ENCODE measurements at places on chromosomes 1 and 21. TPM values are rescaled to one million over a fixed set of nuclear protein-coding genes. Genes with fewer than 3 reads are reported as not detected.
A peak's percentile ranks its signal among the peaks of the same experiment; 100 is the strongest.

DNA sequence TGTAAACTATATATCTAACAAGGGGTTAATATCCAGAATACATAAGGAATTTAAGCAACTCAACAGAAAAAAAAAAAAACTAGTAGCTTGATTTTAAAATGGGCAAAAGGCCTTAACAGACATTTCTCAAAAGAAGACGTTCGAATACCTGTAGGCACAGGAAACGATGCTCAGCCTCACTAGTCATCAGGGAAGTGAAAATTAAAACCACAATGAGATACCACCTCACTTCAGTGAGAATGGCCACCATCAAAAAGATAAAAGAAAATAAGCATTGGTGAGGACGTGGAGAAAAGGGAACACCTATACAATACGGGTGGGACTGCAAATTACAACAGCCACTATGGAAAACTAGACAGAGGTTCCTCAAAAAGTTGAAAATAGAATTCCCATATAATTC, 37.3 kb downstream of the NPHP4 start:
- H3K27me3 ChIP-seq, result no peaks in the 10 kb centered on the region
- H3K36me3 ChIP-seq, result peaks cover 24% of the 10 kb centered on the region
- no peak overlapping the region for H3K27ac ChIP-seq
- no peaks in the 10 kb centered on the region for H3K4me1 ChIP-seq

GRCh38 chr1:44862829-44863401, 19.9 kb upstream of the PTCH2 start:
- H3K27me3 ChIP-seq, result no peaks in the 10 kb centered on the region
- H3K36me3 ChIP-seq, result peaks cover 4% of the 10 kb centered on the region
- no peak overlapping the region for H3K4me3 ChIP-seq
- no peaks in the 10 kb centered on the region for H3K4me1 ChIP-seq

The LYPD8 gene
- not detected for total RNA-seq

The LRRC53 gene
- total RNA-seq, result not detected

- H3K27ac ChIP-seq, result no peak overlapping the region
- H3K27me3 ChIP-seq, result no peaks in the 10 kb centered on the region
- no peak overlapping the region for H3K4me3 ChIP-seq
- no peak for DNase-seq
These were observed 83.8 kb downstream of the RHOU start for GRCh38 chr1:228818928-228819630.

DNA sequence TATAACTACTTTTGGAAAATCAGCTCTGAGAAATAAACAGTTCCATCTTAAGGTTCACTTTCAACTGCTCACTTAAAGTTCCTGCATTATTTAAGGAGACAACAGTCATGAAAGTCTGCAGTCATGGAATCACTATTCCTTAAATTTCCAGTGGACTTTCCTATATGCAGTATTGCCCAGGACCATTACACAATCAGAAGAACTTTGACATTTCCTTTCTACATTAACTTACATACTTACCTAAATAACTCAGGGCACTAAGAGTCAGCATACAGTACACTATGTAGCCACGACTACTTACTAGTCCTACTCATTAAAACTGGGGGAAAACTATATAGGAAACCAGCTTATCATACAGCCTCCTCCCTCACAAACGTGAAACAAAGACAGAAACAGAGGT, 220.1 kb downstream of the SLC45A1 start:
- H3K4me3 ChIP-seq, result no peak overlapping the region
- H3K4me1 ChIP-seq, result peaks cover 22% of the 10 kb centered on the region
- H3K36me3 ChIP-seq, result peaks cover 27% of the 10 kb centered on the region
- no peaks in the 10 kb centered on the region for H3K27me3 ChIP-seq
- DNase-seq, result no peak

DNA sequence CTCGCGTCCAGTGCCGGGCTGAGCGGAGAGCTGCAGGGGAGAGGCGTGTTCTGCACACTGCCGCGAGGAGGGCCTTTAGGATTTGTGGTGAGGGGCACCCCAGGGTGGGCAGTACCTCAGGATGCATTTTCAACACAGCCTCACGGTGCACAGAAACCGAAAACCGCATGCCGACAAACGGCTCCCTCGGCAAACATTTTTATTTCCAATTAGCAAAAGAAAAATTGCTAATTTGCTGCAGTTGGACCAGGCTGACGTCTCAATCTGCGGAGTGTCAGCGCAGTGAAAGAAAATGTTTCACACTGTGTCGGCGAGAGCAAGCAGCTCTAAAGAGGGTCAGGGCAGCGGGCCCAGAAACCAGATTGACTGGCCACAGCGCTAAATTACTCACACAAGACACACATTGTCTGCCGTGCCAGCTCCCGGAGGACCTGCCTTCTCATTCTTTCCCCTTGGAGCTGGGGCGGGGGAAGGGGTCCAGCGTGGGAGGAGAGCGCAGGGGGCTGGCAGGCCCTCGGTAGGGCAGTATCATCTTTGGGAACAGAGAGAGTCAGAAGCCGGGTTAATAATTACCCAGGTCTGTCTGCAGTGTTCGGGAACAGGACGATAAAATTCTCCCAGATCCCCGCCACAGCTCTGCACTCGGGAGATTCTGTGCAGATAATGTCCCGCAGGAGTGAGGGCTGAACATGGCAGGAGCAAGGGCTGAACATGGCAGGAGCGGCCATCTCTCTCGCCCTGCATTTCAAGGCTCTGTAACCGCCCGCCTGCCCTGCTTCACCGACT, 150.2 kb downstream of the PRDM16 start:
- H3K4me3 ChIP-seq, result peak overlapping the region; percentile 38
- H3K27ac ChIP-seq, result peak overlapping the region; percentile 89
- peaks cover 1% of the 10 kb centered on the region for H3K36me3 ChIP-seq
- H3K27me3 ChIP-seq, result no peaks in the 10 kb centered on the region
- peaks cover 66% of the 10 kb centered on the region for H3K4me1 ChIP-seq

DNA sequence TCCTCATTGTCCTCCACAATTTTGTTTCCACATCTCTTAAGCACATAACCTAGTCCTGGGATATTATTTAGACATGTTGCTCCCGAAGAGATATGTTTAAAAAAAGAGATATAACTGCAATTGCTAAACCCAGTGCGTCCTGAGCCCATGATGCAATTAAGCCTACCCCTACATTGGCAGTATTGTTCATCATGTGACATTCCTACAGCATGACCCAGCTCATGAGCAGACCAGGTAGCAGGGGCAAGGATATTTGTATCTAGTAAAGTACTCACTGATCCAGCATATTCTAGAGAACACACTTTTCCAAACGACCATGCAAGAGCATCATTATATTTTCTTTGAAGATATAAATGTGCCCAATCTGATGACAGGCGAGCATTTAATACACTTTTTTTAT, 1.2 kb downstream of the ADAM30 start:
- H3K4me1 ChIP-seq, result peaks cover 28% of the 10 kb centered on the region
- peak overlapping the region; percentile 1 for H3K4me3 ChIP-seq
- peaks cover 1% of the 10 kb centered on the region for H3K36me3 ChIP-seq
- DNase-seq, result no peak
- H3K27me3 ChIP-seq, result no peaks in the 10 kb centered on the region
- peak overlapping the region; percentile 6 for H3K27ac ChIP-seq

The RRAGC gene
- total RNA-seq, result 19.7 TPM

DNA sequence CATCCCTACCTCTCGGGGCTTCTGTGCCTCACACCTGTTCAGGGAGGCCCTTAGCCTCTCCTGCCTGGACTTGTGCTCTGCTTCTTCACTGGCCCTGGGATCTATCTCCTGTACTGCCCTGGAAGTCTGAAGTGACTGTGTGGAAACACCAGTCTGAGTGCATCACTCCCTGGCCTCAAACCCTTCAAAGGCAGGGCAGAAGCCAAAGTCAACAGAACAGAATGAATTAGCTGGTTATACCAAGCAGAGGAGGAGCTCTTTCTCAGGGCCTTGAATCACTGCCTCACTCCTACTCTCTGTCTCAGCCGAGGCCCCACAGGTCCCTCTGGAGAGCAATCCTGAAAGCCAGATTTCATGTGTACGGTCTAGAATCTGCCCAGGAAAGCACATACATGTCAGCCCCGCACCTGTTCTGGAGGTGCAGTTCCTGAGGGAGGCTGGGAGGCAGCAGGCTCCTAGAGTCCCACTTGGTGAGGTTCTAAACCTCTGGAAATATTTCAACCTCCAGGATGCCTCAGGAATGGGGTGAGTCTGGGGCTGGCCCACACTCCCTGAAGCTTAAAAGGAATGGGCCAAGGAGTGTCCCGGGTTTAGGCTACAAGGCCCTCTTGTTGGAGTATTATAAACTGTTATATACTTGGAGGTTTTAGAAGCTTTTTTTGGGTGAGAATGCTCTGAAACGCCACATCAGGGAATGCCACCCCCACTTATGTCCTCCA, 98.3 kb downstream of the ABCA4 start:
- peaks cover 8% of the 10 kb centered on the region for H3K4me1 ChIP-seq
- no peak overlapping the region for H3K4me3 ChIP-seq
- no peak for DNase-seq
- no peak overlapping the region for H3K27ac ChIP-seq
- H3K27me3 ChIP-seq, result peaks cover 19% of the 10 kb centered on the region
- H3K36me3 ChIP-seq, result no peaks in the 10 kb centered on the region

- H3K27me3 ChIP-seq, result no peaks in the 10 kb centered on the region
- H3K4me3 ChIP-seq, result no peak overlapping the region
- no peak for DNase-seq
- H3K4me1 ChIP-seq, result peaks cover 8% of the 10 kb centered on the region
These were observed 197.8 kb upstream of the HMCN1 start for GRCh38 chr1:185536165-185536920.

The ARHGEF10L gene
- total RNA-seq, result 28.0 TPM

DNA sequence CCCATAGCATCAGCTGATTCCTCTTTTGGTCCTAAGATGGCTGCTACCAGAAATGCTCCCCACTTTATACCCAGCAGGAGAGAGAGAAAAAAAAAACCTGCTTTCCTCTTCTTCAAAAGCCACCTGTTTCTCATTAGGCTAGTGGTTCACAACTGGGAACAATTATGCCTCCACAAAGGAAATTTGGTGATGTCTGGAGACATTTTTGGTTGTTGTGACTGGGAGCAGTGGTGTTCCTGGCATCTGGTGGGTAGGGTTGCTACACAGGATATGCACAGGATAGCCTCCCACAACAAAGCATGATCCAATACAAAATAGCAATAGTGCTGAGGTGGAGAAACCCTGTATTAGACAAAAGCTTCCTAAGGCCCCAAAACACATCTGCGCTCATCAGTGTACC, 38.5 kb upstream of the SGIP1 start:
- no peak overlapping the region for H3K4me3 ChIP-seq
- DNase-seq, result no peak
- no peaks in the 10 kb centered on the region for H3K36me3 ChIP-seq

The ZBTB8A gene
- 8.9 TPM for total RNA-seq

The VAV3 gene
- 3.7 TPM for total RNA-seq

The GCSAML gene
- not detected for total RNA-seq

- H3K27me3 ChIP-seq, result no peaks in the 10 kb centered on the region
- H3K4me1 ChIP-seq, result no peaks in the 10 kb centered on the region
- no peak for DNase-seq
- no peak overlapping the region for H3K4me3 ChIP-seq
- peaks cover 4% of the 10 kb centered on the region for H3K36me3 ChIP-seq
These were observed 161.7 kb downstream of the TGFBR3 start for GRCh38 chr1:91724231-91724630.

The PLD5 gene
- 3.0 TPM for total RNA-seq

GRCh38 chr1:183911285-183911684, 106.4 kb downstream of the RGL1 start:
- H3K4me3 ChIP-seq, result no peak overlapping the region
- H3K27ac ChIP-seq, result no peak overlapping the region
- no peak for DNase-seq
- H3K4me1 ChIP-seq, result peaks cover 4% of the 10 kb centered on the region

The CFHR5 gene
- total RNA-seq, result not detected

DNA sequence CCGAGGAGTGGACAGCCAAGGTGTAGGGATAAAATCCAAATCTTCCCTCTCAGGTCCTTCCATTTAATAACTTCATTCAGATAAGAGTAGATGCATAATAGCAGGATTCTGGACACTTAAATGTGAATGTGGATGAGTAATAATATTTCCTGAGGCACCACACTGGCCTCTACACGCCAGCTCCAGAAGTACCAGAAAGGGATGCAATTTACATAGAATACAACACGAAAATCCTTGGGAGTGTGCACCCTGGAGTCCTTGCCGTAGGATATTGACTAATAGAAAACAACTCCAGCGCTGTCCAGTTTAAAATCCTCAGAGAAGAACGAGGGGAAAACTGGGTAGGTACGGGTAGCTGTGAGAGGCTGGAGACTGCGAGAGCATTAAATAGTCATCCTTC, 6.9 kb downstream of the PLXNA2 start:
- H3K36me3 ChIP-seq, result no peaks in the 10 kb centered on the region
- no peak overlapping the region for H3K4me3 ChIP-seq
- no peak for DNase-seq
- H3K27me3 ChIP-seq, result peaks cover 14% of the 10 kb centered on the region

DNA sequence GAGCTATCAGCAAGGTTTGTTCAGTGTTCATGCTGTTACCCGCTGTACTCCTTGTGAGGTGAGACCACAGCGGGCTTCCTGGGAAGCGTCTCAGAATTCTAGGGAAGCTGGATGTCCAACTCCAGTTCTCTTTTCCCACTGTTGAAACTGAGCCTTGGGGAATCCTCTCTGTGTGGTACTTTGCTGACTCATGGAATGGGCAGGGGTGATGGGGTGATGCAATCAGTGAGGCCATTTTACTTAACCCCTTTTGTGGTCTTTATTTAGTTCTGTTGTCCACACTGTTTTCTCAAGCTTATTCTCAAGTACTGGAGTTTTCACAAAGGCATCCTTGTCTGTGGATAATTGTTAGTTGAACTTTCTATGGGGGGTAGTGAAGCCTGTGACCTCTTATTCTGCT, 42.6 kb downstream of the ACKR1 start:
- no peak overlapping the region for H3K27ac ChIP-seq
- no peaks in the 10 kb centered on the region for H3K36me3 ChIP-seq
- no peaks in the 10 kb centered on the region for H3K4me1 ChIP-seq
- DNase-seq, result no peak
- H3K27me3 ChIP-seq, result no peaks in the 10 kb centered on the region
- H3K4me3 ChIP-seq, result no peak overlapping the region

GRCh38 chr21:43731476-43731875, 12.5 kb downstream of the PDXK start:
- no peak for DNase-seq
- H3K4me3 ChIP-seq, result no peak overlapping the region
- H3K4me1 ChIP-seq, result peaks cover 11% of the 10 kb centered on the region

- H3K4me1 ChIP-seq, result no peaks in the 10 kb centered on the region
- H3K36me3 ChIP-seq, result no peaks in the 10 kb centered on the region
- DNase-seq, result no peak
- peak overlapping the region; percentile 38 for H3K27ac ChIP-seq
- no peaks in the 10 kb centered on the region for H3K27me3 ChIP-seq
These were observed 192.0 kb downstream of the SDCCAG8 start for GRCh38 chr1:243447844-243448243.
